MV-4-11 (cell line): ENCODE measurements at places on chromosomes 3 and 15.

DNA sequence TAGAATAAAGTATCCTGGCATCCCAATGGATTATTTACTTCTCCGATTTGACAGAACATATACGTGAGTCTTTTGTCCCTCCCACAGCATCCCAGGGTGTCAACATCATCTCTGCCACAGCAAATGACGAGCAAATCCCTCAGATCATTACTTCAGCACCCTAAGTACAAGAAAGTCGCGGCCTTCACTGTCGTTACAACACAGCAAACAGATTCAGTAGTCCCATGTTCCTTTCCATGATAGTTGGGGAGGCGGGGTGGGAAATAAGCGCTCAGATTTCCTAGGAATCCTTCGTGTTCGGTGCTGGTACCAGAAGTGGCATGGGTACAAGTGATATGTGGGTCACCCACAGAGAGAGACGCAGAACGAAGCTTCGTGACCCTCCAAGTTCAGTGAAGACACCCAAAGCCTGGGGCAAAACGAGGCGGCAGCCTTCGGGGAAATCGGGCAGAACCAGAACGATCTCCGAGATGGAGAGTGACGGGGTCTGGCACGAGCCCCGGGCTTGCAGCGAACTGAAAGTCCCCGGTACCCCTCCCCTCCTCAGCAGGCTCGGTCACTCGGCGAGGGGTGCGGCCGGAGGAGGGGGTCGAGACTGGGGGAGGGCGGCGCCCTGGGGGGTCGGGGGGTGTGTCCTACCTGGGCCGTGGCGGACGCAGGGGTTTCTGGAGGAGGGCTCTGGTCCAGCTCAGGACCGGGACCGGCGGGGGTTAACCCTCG is 619 bp downstream of the TTBK2 start:
- DNase-seq = peak; percentile 38

- DNase-seq = peak; percentile 6
These were observed 193.9 kb upstream of the UBE2E1 start for GRCh38 chr3:23611737-23612295.

GRCh38 chr15:64877435-64877834 is 34.3 kb upstream of the ANKDD1A start:
- no peak for DNase-seq

DNA sequence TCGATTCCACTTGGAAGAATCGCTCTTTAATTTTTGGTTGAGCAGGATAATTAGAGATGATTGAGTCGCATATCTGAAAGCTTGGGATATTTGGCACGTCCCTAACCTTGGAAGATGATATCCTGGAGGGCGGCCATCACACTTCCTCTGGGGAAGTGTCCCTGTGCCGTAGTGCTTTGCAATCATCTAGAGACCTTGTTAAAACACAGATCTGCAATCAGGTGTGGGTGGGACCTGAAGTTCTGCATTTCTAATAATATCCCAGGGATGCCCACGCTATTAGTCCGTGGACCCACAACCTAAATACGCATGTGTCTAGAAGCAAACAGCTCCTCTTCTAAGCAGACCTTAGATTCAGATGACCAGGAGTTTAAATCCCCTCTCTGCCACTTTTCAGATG is 20.5 kb downstream of the MYO1E start:
- DNase-seq = no peak

DNA sequence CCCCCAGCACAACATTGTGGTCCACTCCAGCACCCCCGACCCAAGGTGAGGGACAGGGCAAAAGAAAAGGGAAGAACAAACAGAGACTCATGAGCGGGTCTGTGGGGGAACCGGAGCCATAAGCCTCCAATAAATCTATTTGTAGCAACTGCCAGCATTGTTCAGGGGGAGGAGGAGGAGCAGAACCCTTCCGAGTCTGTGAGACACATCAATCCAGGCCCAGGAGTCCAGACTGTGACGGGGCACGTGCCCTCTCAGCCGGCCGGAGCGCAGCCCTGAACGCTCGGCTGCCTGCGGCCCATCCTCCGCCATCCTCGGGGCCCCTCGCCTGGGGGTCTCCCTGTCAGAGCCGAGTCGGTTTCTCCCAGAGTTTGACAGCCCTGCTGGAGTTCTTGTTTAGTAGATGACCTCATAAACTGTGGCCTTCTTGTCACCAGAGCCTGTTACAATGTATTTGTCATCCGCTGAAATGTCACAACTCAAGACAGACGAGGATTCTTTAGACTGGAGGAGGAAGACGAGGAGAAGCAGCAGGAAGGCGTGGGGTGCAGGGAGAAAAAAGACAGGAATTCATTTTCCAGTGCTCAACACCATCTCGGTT is 47.9 kb downstream of the TLE3 start:
- no peak for DNase-seq

- no peak for DNase-seq
These were observed 57.4 kb downstream of the ZBTB38 start for GRCh38 chr3:141425523-141426233.

- DNase-seq = no peak
These were observed 42.0 kb upstream of the HACD2 start for GRCh38 chr3:123626881-123627280.

DNA sequence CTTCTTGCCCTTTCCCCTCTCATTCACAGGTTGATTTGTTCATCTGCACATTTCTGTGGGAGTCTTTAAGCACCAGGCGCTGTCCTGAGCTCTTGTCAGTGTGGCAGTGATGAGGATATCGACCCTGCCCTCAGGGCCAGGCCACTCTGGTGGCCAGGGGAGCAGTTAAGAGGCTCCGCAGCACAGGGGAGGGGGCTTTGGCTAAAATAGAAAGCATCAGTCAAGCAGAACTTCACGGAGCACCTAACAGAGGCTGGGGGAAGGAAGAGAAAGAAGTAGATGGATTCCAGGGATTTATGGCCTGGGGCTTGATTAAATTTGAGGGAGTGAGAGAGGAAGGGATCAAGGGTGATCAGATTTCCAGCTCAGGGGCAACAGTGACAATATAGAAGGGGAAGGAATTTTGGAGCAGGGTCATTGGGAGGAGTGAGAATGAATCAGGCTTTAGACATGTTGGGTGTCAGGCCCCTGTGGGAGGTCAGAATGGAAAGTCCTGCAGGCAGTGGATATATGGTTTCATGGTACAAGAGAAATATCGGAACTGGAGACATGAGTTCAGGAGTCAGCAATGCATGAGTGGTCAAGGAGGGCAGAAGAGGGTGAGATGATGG is 73.0 kb upstream of the GLCE start:
- no peak for DNase-seq

DNA sequence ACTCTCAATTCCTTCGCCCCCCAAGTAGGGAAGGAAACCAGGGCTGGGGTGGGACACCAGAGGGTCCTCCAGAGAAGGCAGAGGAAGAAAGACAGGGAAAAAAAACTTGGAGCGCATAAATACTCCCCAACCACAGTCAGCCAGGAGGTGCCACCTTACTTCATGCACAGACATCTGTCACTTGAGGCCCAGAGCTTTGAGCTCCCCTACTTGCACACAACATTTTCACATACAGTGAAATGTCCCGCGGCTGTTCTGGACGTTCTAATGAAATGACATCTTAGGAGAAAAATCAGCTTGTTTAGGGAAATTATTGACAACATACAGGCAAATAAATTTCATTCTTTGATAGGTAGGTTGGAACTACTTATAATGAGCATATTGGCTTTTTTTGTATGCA is 113.0 kb downstream of the LIPC start:
- DNase-seq = no peak

GRCh38 chr3:123876858-123877257 is 7.3 kb downstream of the MYLK start:
- no peak for DNase-seq

- no peak for DNase-seq
These were observed 86.9 kb upstream of the HERC1 start for GRCh38 chr15:63920504-63921175.

- DNase-seq = peak; percentile 42
These were observed 53.9 kb downstream of the C3orf38 start for GRCh38 chr3:88203642-88204055.

- no peak for DNase-seq
These were observed 129.8 kb upstream of the PHLDB2 start for GRCh38 chr3:111729087-111729846.

DNA sequence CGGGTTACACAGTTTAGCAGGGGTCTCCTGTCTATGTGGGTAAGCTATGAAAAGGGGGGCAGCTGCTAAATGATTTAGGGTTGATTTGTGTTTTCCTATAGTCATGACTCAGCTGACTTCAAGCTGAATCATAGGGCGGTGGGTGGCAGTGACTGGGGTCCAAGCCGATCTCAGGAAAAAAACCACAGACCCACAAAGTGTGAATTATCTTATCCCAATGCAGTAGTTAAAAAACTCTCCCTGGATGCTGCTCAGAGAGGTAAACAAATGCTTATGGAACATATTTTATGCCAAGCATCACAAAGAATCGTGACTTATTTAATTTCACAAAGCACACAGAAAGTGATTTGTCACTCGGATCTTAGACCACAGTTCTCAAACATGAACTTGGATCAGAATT is 18.4 kb upstream of the TOPAZ1 start:
- no peak for DNase-seq

DNA sequence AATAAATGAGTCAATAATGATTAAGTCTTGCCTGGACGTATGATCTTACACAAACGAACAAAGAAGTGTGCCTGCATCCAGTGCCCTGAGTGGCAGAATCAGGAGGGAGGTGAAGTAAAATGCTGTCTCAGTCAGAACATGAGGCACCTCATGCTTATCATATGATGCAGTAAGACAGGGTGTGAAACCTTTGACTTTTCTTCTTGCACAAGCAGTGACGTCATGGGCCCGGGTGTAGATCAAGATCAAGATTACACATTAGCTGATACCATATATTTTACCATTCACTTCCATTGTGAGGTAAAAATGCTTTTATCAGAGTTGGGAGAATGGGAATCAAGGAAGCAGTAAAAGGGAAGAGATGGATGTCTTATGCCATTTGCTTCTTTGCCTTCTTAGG is 291.6 kb upstream of the PLSCR5 start:
- DNase-seq = no peak

- no peak for DNase-seq
These were observed 595.2 kb upstream of the TBL1XR1 start for GRCh38 chr3:177792311-177793030.

- no peak for DNase-seq
These were observed 110.2 kb upstream of the ARHGEF26 start for GRCh38 chr3:154011036-154011435.

DNA sequence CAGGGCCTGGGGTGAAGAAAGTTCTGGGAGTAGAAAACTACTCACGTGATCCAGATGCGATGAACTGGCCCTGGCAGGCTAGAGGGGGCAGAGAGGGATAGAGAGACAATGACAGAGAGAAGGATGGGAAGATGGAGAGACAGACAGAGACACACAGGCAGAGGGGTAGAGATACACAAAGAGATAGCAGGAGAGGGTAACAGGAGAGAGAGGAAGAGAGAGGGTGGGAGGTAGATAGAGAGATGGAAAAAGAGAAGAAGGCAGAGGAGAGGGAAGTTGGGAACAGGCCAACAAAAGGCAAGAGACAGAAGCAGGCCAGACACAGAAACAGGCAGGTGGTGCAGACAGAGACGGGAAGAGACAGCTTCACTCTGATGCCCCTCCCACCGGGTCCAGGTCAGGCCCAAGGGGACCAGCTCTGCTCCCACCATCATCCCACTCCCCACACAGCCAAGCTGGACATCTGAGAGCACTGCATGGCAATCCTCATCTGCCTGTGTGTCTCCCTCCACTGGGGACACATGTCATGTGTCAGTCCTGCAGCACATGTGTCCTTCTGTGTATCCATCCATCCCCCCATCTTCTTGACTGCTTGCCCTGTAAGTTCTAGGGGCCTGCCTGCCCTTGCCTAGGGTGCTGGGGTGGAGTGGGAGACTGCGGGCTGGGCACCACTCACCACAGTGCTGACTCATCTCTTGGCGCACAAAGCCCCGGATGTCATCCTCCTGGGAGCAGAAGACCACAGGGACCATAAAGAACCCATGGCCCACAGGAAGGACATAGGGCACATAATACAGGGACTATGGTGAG is 2.2 kb upstream of the UCN2 start:
- peak; percentile 85 for DNase-seq

GRCh38 chr3:194870394-194871110 is 184.9 kb downstream of the FAM43A start:
- no peak for DNase-seq

GRCh38 chr15:68151277-68151676 is 53.9 kb downstream of the CALML4 start:
- no peak for DNase-seq

GRCh38 chr3:123663977-123664376 is 79.1 kb upstream of the HACD2 start:
- DNase-seq = no peak

GRCh38 chr3:122760453-122761271 is 33.0 kb downstream of the HSPBAP1 start:
- no peak for DNase-seq

DNA sequence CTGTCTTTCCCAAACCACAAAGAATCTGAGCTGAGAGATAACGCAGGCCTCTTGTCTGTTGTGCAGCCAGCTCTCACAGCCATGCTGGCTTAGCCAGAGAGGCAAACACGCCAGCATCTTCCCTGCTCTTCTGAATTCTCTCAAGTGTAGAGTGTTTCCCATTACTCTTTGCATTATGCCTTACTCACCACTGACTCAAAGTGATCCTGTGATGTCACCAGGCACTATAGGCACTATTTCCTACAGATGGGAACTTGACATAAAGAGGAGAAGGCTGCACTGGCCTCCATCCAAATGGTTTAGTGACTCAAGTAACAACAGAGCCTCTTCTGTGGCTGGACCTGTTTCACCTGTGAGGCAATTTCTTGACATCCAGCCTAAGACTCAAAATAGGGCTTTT is 44.4 kb downstream of the PDZRN3 start:
- no peak for DNase-seq

- no peak for DNase-seq
These were observed 52.6 kb downstream of the ERC2 start for GRCh38 chr3:56415652-56416051.

- DNase-seq = no peak
These were observed 6.1 kb upstream of the NR2E3 start for GRCh38 chr15:71804226-71804625.

GRCh38 chr3:156617145-156617544 is 57.2 kb upstream of the TIPARP start:
- DNase-seq = no peak

GRCh38 chr3:40841131-40841530 is 316.4 kb downstream of the ZNF621 start:
- no peak for DNase-seq
